Posterior cingulate gyrus (tissue), 11 donors: ENCODE measurements at places on chromosomes 16 and 17.

- DNase-seq, result peak; percentile 31
Measured at GRCh38 chr17:44102849-44103622, 20.4 kb downstream of the HDAC5 start.

GRCh38 chr17:54974759-54975158, 6.2 kb downstream of the STXBP4 start:
- no peak for DNase-seq

GRCh38 chr16:81424771-81425170, 19.8 kb upstream of the CMIP start:
- no peak for DNase-seq

GRCh38 chr16:86391486-86391885, 118.8 kb upstream of the FOXF1 start:
- no peak for DNase-seq

DNA sequence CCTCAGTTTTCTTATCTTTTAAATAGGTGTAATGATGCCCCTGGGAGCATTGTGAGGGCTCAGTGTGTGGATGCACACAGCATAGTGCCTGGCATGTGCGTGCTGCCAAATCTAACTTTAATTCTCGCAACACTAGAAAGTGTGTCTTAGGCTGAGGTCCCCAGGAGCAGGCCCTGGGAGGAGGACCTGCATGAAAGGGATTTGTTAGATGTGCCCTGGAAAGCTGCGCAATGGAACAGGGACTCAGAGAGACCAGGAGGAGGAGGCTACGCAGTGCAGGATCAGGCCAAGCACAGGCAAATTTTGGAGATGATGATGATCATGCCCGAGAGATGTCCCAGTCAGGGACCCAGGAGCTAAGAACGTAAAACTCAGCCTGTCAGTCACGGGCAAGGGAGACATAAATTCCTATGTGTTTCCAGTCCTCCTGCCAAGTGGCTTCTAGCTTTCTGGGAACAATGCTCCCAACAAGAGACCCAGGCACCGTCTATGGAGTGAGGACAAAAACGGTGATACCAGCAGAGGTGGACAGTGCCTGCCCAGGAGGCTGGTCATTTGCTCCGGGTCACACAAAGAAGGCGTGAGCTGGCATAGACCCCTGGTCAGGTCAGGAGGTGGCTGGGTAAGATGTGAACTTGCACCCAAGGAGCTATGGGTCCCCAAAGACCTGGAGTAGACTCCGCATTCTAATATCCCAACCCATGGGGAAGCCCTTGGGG, 352.2 kb upstream of the TNRC6C start:
- no peak for DNase-seq

DNA sequence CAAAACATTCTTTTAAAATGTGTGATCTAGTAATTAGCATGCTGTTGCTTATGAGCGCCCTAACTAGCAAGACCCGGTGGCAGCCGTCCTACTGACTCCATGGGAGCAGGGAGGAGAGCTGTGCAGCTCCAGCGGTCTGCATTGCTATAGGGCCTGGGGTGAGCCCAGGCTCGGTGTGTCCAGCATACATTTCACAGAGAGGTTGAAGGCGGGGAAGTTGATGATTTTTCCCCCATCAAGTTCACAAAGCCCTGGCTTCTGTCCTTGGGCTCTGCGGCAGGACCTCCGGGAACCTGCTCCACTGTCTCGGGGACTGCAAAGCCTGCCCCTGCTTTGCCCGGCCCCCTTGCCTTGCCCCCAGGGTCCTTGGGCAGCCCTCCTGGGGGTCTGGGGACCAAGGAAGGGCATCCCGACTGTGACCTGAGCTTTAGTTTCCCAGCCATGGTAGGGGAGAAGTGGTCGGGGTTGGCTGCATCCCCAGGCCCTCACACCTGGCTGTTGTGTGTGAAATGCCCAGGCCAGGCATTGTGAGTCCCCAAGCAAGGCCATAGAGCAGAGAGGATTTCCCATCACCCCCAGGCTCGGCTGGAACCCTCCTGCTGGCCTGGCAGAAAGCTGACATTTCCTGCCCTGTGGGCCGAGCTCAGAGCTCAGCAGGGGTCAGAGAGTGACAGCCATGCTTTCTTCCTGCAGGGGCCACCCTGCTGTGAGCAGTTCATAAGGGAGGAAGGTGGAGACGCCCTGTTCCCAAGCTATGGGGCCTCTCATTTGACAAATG, 24.8 kb downstream of the KCNJ12 start:
- no peak for DNase-seq

GRCh38 chr16:30985401-30986128, 558 bp downstream of the HSD3B7 start:
- no peak for DNase-seq

GRCh38 chr17:77565166-77565565, 393.3 kb upstream of the TNRC6C start:
- DNase-seq, result no peak

DNA sequence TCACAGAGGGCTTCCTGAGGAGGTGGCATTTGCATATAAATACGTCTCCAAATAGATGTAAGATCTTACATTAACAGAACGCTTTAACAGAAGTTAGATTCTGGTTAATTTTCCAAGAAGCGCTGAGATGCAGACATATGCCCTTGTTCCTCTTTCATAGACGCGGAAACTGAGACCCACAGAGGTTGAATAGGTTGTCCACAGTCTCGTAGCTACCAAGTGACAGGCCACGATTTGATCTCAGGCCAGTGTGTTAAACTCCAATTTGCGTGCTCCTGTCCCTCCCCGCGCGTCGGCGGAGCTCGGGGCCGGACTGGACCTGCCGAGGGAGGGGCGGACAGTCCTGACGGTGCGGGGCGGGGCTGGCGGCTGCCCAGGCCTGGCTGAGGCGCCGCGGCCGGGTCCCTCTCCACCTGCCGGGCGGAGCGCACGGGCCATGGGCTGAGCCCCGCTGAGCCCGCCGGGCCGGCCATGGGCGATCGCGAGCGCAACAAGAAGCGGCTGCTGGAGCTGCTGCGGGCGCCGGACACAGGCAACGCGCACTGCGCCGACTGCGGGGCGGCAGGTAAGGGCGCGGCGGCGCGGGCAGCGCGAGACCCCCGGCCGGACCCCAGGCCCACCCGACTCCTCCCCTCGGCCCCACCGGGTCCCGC, at the start of gene ADAP2:
ADAP2 (plus strand) TSS at position 402 of the 653 bp plus-strand sequence; CDS start at position 472, 70 bp downstream.
- no peak for DNase-seq

- no peak for DNase-seq
Measured at GRCh38 chr17:73478334-73478733, 165.9 kb downstream of the SDK2 start.

- DNase-seq, result no peak
Measured at GRCh38 chr17:45341533-45342158, 24.8 kb upstream of the MAP3K14 start.
